ENCODE measurements at places on chromosomes 16 and 17. TPM values are rescaled to one million over a fixed set of nuclear protein-coding genes. Genes with fewer than 3 reads are reported as not detected.
A peak's percentile ranks its signal among the peaks of the same experiment; 100 is the strongest.

The USH1G gene
- not detected for total RNA-seq

DNA sequence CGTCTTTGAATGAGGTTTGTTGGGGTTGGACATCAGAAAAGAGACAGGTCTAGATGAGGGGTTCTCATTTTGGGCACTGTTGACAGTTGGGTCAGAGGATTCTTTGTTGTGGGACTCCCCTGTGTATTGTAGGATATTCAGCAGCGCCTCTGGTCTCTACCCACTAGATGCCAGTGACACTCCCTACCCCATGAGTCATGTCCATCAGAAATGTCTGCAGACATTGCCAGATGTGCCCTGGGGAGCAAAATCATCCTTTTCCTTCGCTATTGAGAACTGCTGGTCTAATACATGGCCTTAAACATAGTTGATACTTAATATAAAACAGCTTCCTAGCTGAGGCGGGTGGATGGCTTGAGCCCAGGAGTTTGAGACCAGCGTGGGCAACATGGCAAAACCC, 3.1 kb downstream of the ABAT start:
- no peak for DNase-seq

DNA sequence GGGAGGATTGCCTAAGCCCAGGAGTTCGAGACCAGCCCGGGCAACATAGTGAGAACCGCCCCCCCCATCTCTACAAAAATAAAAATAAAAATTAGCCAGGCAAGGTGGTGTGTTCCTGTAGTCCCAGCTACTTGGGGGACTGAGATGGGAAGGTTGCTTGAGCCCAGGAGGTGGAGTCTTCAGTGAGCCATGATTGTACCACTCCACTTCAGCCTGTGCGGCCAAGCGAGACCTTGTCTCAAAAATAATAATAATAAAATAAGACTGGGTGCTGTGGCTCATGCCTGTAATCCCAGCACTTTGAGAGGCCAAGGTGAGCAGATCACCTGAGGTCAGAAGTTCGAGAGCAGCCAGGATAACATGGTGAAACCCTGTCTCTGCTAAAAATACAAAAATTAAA, 11.5 kb downstream of the PDP2 start:
- DNase-seq, result no peak

DNA sequence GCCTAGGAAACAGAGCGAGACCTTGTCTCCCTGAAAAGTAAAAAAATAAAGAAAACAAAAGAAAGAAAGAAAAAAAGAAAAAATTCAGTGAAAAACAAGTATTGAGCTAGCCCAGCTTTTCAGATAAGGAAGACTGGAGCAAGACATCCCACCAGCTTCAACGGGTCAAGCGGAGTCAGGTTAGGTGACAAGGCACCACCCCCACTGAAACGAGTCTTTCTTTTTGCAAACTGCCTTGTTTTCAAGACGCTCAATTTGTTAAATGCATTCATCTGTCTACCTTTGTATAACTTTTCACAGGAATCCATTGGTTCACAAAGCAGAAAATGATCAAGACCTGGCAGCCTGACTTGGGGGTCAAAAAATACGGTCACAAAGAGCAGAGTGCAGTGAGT, 10.7 kb upstream of the AXIN2 start:
- no peak for DNase-seq

The CCDC78 gene
- total RNA-seq, result 71.6 TPM

DNA sequence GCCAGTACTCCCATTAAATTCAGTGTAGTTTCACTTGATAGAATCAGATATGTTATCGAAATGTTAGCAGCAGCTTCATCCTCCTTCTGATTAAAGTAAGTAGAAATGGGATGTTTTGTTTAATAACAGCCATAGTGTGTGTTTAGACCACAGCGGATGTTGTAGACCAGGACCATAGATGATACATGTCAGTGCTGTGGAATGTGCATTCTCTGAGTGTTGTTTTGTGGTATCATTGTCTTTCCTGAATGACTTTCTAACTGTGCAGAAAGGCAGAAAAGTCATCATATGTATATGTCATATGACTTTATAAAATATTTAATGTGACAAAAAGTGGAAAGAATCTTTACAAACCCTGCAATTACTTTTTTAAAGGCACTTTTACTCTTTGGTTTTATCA, 55.6 kb downstream of the CYLD start:
- DNase-seq, result no peak

DNA sequence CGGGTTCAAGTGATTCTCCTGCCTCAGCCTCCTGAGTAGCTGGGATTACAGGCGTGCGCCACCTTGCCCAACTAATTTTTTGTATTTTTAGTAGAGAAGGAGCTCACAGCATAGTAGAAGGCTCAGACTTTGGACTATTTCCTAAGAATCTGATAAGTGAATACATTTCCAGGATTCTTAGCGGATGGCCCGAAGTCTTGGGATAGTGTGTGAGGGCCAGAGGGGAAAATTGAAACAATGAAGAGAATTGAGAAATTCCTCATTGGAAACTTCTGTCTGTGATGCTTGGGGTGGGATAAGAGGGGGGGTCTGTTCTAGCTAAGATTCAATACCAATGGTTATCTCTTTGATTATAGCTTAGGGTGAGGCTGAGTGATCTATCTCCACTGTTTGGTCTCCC, 183.3 kb downstream of the MSI2 start:
- no peak for DNase-seq

- peak; percentile 25 for DNase-seq
Observed at GRCh38 chr17:17570140-17570797, 21.2 kb downstream of the PEMT start.

The CARD14 gene
- total RNA-seq, result 1.8 TPM

The IFT20 gene
- 29.5 TPM for total RNA-seq

The GNG13 gene
- not detected for total RNA-seq

DNA sequence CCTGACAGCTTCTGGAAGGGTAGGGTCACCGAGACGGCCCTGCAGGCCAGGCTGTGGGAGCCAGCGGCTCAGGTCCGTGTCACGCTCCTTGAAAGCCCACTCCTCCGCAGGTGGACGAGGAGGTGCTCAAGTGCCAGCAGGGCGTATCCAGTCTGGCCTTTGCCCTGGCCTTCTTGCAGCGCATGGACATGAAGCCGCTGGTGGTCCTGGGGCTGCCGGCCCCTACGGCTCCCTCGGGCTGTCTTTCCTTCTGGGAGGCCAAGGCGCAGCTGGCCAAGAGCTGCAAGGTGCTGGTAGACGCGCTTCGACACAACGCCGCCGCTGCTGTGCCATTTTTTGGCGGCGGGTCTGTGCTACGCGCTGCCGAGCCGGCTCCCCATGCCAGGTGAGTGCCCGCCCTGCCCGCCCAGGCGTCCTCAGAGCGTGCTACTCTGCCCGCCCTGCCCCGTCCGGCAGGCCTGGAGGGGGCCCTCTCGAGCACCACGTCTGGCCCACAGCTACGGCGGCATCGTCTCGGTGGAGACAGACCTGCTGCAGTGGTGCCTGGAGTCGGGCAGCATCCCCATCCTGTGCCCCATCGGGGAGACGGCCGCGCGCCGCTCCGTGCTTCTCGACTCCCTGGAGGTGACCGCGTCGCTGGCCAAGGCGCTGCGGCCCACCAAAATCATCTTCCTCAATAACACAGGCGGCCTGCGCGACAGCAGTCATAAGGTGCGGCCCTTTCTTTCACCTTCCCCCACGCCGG, 1.3 kb downstream of the NAGS start:
- peak; percentile 14 for DNase-seq

GRCh38 chr16:28863929-28864793, 518 bp downstream of the SH2B1 start:
- peak; percentile 51 for DNase-seq

The SLFN12L gene
- total RNA-seq, result 13.2 TPM

GRCh38 chr17:40564195-40564882, 933 bp downstream of the CCR7 start:
- no peak for DNase-seq

The PIEZO1 gene
- total RNA-seq, result 200 TPM

DNA sequence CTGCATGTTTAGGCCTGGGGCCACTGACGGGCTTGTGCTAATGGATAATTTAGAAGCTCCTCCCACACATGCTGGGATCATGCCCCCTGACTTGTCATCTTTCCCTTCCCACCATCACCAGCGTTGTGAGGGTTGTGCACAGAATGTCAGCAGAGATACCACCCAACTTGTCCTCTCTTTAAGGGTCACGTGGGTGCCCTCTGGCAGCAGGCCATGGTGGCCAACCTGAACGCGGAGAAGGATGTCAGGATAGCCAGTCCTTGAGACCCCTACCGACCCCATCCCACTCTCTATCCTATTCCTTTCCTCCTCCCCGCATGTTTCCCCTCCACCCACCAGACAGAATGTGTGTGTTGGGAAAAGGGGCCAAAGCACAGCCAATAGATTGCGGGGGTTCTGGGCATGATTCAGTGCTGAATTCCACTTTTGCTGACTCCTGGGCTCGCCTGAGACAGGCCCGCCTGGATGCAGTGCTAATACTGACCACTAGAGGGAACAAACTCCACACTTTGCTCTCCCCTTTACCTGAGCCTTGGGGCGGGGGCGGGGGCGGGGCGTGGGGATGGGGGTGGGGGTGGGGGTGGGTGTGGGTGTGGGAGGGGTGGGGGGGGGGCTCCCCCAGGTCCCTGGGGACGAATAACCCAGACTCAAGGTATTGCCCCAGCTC, at the start of gene GH2:
TSS of gene GH2 (minus strand) at position 10 of the 667 bp plus-strand sequence. CDS start 143 bp downstream, outside the sequence.
- DNase-seq, result peak; percentile 36

DNA sequence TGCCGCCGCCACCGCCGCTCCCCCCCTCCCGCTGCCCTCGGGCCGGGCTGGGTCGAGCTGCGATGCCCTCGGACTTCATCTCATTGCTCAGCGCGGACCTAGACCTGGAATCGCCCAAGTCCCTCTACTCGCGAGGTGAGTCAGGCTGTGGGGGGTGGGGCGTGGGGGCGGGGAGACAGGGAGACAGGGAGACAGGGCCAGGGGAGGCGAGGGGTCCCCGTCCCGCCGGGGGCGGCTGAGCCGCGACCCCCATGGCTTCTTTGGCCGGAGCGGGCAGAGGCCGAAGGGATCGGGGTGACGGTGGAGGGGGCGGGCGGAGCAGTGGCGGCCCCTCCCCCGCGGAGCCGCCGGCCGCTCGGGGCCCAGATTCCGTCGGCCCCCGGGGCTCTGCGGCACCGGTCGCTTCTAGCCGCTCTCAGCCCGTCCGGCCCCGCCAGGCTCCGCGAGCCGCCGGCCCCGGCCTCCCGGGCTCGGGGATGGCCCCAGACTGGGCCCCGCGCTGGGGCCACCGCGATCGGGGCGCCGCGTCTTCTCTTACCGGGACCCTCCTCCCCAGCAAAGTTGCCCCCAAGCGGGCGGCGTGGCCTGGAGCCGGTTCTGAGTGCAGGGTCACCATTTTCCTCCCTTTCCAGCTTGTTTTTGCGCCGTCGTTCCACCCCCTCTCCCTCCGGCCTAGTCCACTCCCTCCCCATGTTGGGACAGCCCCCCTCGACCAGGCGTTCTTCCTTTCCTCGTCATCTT, 644 bp downstream of the NFAT5 start:
- peak; percentile 80 for DNase-seq

The NACA2 gene
- total RNA-seq, result not detected

- no peak for DNase-seq
Observed at GRCh38 chr17:82434216-82434565, 15.8 kb upstream of the OGFOD3 start.

- no peak for DNase-seq
Observed at GRCh38 chr17:4086041-4086483, 56.8 kb downstream of the ZZEF1 start.

DNA sequence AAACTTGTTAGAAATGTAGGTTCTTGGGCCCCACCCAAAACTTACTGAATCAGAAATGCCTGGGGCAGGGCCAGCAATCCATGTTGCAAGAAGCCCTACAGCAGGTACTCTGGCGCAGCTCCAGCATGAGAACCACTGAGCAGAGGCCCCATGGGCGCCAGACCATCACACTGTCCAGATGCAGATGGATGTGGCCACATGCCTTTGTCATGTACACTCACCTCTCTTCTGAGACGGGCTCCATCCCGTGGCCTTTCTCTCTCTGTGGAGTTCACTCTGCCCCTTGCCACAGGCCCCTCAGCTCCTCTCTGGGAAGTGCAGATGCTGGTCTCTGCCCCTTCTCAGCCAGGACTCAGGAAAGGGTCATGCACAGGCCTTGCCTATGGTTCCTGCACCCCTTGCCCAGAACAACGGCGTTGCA, 2.3 kb upstream of the CCNF start:
- DNase-seq, result no peak

DNA sequence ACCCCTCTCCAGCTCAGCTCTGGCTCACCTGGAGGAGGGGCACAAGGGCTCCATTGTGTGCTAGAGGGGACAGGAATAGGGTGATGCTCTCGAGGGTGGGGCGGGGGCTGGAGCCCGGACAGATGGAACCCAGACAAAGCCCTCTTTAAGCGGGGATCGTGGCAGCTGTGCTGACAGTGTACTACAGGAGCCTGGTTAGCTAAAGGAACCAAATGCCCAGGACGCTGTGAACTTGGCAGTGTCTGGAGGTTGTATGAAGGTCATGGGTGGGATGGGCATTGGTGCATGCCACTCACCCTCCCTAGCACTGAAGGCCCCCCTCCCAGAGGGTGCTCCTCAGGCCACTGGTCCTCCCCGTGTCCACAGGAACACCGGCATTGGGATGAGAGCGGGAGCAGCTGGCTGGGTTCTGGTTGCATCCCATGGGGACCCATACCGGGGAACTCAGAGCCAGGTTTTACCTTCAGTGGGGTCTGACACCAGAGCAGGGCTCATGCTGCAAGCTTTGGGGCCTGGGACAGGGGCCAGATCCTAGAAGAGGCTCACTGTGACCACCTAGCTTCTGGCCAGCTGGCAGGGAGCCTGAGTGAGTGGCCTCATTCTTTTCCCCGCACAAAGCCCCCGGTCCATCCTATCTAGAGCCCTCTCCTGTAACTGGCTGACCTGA, 11.9 kb downstream of the KIF19 start:
- no peak for DNase-seq

- DNase-seq, result no peak
Observed at GRCh38 chr16:19228575-19228974, 57.0 kb upstream of the CLEC19A start.
